ENCODE measurements at places on chromosomes 7 and 10.

GRCh38 chr7:111591-111990 is 80.8 kb upstream of the FAM20C start:
- no peak for DNase-seq

- no peak for DNase-seq
These were observed 85.4 kb downstream of the NEURL1 start for GRCh38 chr10:103578782-103579382.

- no peak for DNase-seq
These were observed 998.1 kb downstream of the LRMDA start for GRCh38 chr10:76429368-76430060.

DNA sequence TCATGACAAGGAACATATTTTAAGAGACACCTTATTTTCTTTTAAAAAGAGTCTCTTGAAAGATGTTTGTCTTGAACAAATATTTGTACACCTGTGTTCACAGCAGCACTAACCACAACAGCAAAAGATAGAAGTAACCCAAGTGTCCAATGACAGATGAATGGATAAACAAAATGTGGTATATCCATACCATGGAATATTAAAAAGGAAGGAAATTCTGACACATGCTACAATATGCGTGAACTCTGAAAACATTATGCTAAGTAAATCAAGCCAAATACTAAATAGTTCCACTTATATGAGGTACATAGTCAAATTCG is 17.8 kb downstream of the SGMS1 start:
- no peak for DNase-seq

- DNase-seq = peak; percentile 95
These were observed 42.2 kb upstream of the HSPB1 start for GRCh38 chr7:76260171-76260703.

- no peak for DNase-seq
These were observed 167.7 kb downstream of the NSUN6 start for GRCh38 chr10:18483516-18484186.

- no peak for DNase-seq
These were observed 118.0 kb upstream of the KMT2C start for GRCh38 chr7:152553671-152554317.

GRCh38 chr7:64916-65341 is 127.4 kb upstream of the FAM20C start:
- DNase-seq = no peak

All from nephron progenitor cell (in vitro differentiated cells).